Stimulated activated CD4-positive, alpha-beta T cell treated with anti-CD3 and anti-CD28 coated beads, Interleukin-12 subunit alpha, Interleukin-12 subunit beta, amount 100 ng/mL, for 24 hours (primary cell): ENCODE measurements at places on chromosomes 2 and 18.

GRCh38 chr18:77702686-77703085 lies 453.0 kb downstream of the GALR1 start:
- no peak for DNase-seq

DNA sequence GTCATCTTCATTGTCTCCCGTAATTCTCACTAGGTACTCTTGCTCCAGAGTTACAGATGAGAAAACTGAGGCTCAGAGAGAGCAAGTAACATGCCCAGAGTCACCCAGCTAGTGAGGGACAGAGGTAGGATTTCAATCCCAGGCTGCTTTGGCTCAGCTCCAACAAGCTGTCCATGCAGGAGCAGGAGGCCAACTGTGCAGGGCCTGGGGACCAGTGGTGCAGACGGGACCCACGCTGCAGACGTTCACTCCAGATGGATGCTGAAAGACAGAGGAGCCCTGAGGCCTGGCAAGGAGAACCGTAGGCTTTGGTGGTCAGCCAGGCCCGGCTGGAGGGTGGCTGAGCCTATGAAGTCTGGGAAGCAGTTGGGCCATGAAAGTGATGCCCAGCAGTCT lies 102.6 kb downstream of the MCFD2 start:
- DNase-seq: no peak

DNA sequence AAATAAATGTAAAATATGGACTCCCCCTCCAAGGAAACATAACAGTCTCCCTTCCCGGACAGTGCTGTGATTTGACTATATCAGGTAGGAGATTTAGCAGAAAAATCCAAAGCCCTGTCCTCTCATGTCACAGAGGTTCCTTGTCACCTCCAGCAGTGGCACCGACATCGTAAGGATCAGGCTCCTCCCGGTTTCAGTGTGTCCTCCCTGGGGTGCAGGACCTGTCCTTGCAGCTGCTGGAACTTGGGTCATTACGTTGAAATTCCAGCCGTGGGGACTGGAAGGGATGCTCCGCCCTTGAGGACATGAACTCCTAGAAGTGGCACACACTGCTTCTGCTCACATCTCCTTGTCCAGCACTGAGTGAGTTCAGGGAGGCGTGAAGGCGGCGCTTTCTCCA lies 101.1 kb upstream of the ODC1 start:
- no peak for DNase-seq

DNA sequence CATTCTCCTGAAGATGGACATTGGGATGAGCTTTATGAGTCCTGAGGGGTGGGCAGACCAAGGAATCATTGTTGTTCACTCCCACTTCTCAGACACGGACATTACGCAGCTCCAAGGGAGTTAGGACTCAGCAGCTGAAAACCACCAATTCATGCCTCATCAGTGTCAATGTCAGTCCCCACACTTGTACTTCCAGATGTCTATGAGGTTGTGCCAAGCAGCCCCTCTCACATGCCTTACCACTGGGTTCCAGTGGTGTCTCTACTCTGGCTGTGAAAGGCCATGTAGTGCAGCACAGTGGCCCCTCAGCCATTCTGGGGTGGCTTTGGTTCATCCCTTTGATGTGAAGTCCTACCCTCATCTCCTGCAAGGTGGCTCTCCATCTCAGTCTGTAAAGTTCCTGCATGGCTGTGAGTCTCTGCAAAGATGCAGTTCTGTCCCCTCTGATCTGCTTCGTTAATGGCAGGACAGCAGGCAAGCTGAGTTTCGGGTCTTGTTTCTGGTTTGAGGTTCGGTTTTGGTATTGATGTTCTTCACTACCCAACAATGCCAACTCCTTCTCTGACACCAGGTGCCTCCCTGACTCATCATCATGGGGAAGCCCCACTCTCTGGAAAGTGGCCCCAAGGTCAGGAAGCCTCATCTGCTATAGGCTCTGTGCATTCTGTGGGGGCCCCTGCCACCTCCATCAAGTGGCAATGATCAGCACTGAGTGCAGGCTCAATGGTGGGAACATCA lies 14.0 kb upstream of the COL6A3 start:
- peak; percentile 79 for DNase-seq

- DNase-seq: no peak
Measured at GRCh38 chr2:166134252-166135151, 6.7 kb upstream of the SCN1A start.

DNA sequence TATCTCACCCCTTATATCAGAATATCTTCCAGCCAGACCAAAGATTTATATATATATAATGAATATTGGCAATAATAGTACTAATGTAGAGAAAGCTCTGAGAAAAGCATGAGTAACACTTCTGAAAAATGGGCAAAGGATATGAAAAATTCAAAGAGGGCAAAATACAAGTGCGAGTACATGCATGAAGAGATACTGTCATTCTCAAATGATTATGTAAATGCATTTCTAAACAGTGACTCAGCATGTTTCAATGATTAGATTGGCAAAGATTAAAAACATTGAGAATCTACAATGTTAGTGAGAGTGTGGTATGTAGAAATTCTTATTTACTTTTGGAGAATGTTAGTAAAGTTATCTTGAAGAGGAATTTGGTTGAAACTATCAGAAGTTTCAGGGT lies 118.3 kb upstream of the NEDD4L start:
- no peak for DNase-seq

DNA sequence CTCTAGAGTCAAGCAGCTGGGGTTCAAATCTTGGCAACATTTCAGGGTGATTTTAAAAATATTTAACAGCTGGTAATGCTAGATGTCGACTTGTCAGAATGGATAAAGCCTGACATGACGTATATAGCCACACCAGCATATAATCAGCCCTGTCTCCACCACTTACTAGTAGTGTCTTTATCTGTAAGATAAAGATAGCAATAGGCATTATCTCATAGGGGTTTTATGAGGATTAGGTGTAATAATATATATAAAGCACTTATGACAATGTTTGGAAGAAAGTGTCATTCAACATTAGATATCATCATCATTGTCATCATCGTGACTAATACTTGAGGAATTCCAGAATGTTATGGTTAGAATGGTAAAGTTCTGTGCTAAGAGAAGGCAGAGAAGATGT lies 369.0 kb upstream of the CWC22 start:
- no peak for DNase-seq

DNA sequence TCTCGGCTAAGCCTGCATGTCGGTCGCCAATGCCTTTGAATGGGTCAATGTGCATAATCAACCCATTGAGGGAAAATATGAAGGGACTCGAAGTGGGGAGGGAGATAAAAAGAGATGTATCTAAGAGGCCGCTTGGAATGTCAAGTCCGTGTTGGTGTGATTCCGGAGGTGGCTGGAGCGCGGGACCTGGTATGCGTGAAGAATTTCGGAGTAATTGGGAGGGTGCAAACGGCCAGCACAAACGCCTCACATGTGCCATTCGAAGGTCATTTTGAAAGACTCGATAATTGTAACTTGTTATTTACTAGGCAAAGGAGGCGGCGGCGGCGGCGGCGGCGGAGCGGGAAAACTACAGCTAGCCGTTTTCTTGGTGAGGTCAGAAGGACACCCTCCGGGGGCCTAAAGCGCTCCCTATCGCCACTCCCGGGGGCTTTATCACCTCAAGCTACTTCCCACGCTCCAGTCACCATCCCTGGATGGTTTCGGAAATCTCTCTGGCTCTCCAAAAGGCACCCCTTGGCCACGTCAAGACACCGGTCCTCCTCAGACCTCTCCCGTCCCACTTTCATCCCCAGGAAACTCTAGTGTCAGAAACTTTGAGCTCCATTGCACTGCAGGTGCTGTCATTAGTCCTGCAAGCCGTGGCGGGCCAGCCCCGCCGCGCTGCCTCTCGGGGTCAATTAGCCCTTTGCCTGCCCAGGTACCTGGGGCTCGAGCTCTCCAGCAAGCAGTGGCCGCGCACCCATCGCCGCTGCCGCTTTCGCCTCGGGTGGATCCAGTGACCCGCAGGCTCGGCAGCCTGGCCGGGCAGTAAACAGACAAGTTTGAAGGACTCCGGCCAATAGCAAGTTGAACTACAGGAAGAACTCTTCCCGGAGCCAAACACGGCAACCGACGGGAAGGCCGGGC lies 1.5 kb downstream of the ERBB4 start:
- no peak for DNase-seq

DNA sequence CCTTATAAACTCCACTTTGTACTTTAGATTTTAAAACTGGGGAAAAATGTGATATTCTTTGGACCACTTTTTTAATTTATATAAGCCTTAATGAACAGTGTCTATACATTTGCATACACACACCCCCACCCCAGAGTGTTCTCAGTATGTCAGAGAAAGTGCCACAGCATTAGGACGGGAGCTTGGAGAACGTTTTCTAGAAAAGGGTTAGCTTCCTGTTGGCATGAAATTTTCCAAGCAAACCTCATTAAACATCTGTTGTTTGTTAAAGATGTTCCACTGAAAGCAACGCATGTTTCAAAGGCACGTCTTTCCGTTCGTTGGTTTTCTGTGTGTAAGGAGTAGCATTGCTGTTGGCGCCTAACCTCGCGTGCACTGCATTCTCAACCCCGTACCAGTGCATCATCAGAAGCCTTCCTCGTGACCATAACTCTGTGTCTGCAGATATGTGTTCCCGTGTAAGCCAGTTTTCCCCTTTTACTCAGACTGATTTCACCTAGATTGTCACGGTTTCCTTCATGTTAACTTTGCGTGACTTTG lies 228.5 kb downstream of the ALPK2 start:
- peak; percentile 12 for DNase-seq

GRCh38 chr18:68555879-68556301 lies 159.0 kb downstream of the TMX3 start:
- no peak for DNase-seq

- no peak for DNase-seq
Measured at GRCh38 chr2:140841141-140841540, 1289.7 kb downstream of the LRP1B start.

GRCh38 chr18:62578980-62579511 lies 56.2 kb downstream of the ZCCHC2 start:
- DNase-seq: no peak

DNA sequence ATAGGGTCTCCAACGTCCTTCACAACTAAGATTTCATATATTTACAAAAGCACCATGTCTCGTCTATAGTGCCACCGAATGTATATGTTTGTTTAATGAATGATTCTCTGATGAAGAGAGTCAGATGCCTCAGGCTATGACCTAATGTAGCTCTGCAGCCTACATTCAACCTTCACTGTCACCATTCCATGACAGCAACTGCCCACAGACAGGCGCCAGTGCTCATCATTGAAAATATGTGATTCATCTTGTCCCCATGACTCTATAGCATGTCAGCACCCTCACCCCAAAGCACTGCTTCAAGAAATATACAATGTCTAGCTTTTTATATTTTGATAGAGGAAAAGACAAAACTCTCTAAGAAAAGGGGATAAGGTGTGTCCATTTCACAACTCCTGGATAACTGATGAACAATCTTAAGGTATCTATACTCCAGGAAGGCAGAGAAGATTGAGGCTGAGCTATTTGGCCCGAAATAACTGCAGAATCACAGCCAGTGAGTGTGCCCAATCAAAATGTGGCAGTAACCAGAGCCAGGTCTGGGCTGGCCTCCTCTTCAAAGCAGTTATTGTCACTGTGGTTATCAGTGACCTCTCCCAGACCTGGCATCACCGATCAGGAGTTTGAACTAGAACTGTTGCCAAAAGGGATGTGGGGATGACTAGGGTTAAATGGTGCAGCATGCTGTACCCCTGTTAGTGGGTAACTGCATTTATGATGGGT lies 246.6 kb downstream of the SETBP1 start:
- DNase-seq: no peak

DNA sequence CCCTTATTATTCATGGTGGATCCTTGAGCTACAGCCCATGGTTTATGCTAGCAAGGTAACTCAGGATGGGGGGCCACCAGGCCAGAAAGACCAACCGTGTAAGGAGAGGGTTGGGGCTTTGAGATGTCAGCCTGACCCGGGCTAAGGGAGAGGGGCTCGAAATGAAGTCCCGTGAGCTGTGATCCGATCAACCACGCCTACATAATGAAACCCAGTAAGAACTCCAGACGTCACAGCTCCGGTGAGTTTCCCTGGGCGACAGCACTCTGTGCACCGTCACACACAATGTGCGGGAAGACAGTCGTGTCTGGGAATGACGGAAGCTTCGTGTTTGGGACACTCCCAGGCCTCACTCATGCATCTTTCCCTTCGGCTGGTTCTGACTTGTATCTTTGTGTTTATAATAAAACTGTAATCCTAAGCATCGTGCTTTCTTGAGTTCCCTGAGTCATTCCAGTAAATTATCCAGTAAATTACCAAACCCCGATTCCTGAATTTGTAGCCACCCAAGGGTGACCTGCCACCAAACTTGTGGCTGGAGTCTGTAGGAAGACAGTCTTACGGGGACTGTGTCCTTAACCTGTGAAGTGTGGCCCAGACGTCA lies 44.2 kb downstream of the CYP27C1 start:
- no peak for DNase-seq

- no peak for DNase-seq
Measured at GRCh38 chr2:150136401-150136800, 351.1 kb downstream of the RND3 start.

- DNase-seq: no peak
Measured at GRCh38 chr18:8373486-8373885, 235.8 kb upstream of the RAB12 start.

- no peak for DNase-seq
Measured at GRCh38 chr2:24943427-24944053, 23.5 kb upstream of the ADCY3 start.

- DNase-seq: no peak
Measured at GRCh38 chr18:79453816-79454735, 58.3 kb downstream of the NFATC1 start.

DNA sequence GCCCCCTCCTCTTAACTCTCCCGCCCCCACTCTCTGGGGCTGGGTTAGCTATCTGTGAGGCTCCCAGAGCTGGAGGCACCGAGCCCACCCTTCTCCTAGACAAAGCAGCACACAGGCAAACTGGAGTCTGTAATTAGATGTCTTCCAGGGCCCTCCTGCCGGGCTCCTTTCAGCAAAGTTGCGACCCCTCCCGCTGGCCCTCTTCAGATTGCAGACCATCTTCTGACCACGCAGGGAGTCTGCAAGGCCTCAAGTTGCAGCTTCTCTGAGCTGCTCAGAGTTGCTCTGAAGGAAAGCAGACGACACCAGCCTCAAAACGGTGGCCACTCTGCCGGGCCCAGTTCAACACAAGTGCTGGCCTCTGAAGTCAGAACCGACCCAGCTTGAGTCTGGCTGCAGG lies 228.4 kb upstream of the COPS8 start:
- DNase-seq: no peak

GRCh38 chr2:60357996-60358395 lies 195.5 kb downstream of the BCL11A start:
- no peak for DNase-seq

- no peak for DNase-seq
Measured at GRCh38 chr2:159035790-159036411, 67.5 kb downstream of the TANC1 start.

DNA sequence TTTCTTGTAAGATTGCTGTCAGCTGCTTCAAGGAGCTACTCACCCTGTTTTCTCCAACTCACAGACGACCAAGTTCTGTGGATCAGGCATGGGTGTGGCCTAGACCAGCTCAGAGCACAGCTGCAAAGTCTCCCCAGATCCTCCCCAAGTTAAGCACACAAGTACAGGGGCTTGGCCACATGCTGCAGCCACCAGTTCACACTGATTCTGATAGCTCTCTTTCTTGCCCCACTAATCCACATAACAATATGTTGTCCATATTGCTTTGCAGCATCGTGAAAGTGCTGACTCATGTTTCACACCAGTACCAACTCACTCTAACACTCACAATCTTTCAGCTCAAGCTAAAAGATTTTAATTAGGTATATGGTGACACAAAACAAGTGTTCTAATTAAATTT lies 437.0 kb downstream of the PARD3B start:
- DNase-seq: no peak
